CD14-positive monocyte (primary cell): ENCODE measurements at places on chromosomes 16 and 17.
A peak's percentile ranks its signal among the peaks of the same experiment; 100 is the strongest.

- DNase-seq = no peak
These were observed 35.1 kb upstream of the DNAJA2 start for GRCh38 chr16:47008612-47009011.

- no peak for DNase-seq
These were observed 84.3 kb downstream of the TNFRSF13B start for GRCh38 chr17:16887523-16888095.

- DNase-seq = no peak
These were observed 236.0 kb downstream of the MRTFB start for GRCh38 chr16:14307059-14307526.

DNA sequence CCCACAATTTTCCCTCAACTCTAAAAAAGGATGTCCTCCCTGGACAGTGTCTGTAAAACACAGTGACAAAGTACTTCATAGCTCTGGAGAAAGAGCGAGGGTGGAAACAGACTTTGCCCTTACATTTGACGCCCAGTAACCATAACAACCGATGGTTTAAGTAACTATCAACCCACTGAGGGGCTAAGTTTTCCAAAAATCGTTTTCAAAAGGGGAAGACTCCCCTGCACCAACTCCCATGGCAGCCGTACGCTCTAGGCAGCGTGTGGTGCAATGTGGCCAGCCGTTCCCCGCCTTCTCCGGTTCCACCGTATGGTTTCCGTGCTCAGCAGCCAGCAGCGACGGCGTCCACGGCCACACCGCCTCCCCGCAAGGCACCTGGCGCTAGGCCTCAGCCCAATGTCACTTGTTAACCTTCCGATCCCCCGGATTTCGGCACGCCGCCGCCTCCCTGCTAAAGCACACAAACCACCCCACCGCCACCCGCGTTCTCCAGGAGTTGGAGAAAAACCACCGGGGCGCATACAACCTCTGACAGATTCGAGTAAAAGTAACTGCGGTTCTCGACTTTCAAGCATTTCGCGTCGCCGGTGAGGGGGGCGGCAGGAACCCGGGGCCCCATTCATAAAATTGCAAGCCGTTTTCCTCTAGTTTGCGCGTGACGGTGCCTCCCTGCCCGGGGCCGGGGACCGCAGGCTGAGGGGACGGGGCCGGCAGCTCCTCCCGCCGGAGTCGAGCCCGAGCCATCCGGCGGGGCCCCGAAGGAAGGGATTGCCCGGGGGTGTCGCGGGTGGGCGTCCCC is 661 bp downstream of the TEX2 start:
- DNase-seq = peak; percentile 31

DNA sequence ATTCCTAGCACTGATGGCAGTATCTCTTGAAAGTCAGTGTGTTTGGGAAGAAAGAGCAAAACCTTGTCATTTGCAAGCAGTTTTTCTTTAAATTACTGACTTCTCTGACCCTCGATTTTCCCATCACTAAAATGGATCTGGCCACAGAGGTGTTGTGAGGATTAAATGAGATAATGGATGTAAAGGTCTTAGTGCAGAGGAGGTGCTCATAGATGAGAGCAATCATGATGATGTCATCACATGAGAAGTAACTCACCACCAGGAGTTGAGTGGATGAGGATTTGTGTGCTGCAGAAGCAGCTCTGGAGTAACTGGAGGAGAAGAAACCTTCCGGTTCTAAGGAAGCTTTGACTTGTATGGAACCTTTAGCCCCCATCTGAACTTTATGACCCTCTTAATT is 30.6 kb downstream of the PITPNM3 start:
- no peak for DNase-seq

DNA sequence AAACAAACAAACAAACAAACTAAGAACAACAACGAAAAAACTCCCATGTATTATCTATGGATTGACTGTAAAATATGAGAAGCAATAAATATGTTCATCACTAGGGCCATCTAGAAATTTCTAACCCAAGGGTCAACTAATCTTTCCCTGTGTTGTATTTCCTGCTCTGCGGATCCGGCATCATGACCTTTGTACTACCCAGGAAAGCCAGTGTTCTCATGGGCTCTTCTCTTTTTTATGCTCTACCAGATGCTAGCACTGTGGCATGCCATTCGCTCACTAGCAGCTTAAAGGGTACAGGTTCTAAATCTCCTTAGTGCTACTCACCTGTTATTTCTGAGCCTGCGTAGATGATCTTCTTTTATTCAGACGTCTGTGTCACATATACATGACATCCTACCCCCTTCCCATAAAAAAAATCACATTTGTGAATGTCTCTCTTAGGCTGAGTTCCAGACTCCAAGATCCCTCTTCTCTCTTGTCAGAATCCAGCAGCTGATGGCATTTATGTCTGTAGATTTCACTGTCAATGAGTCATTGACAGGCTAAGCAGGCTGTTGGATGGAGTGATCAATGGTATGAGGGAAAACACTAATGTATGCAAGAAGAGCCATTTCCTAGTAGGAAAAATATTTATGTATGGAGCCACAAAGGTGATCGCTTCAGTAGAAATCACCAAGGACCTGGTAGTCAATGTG is 100.0 kb downstream of the WWOX start:
- no peak for DNase-seq

- no peak for DNase-seq
These were observed 4.3 kb downstream of the AANAT start for GRCh38 chr17:76471498-76472257.

DNA sequence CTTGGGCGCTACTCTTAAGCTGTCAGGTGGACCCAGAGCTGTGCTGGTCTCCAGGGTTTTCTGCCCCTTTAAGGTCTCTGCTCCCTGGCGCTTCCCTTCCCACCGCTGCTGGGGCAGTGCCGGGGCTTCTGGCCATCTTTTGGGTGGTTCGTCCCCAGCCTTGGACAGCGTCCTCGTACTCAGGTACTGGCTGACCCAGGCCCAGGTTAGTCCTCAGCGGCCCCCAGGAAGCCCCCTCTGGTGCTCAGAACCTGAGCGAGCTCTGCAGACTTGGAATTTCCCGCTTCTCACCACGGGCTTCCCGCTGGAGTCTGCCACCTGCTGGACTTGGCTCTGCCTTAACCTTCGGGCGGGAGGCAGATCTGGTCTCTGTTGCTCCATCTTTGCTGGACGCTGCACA is 94.1 kb upstream of the ZNF750 start:
- DNase-seq = no peak

GRCh38 chr17:42212382-42212781 is 18.1 kb upstream of the GHDC start:
- no peak for DNase-seq
